ENCODE measurements at places on chromosomes 6 and 20.

GRCh38 chr6:97067045-97067444 lies 142.5 kb downstream of the KLHL32 start:
- no peak for DNase-seq

- DNase-seq, result no peak
Observed at GRCh38 chr6:383856-384255, 7.7 kb upstream of the IRF4 start.

- DNase-seq, result no peak
Observed at GRCh38 chr6:37302086-37302686, 44.2 kb upstream of the TMEM217 start.

GRCh38 chr6:57254055-57254717 lies 32.1 kb upstream of the RAB23 start:
- DNase-seq, result no peak

- DNase-seq, result no peak
Observed at GRCh38 chr6:52620055-52620905, 43.4 kb upstream of the TRAM2 start.

DNA sequence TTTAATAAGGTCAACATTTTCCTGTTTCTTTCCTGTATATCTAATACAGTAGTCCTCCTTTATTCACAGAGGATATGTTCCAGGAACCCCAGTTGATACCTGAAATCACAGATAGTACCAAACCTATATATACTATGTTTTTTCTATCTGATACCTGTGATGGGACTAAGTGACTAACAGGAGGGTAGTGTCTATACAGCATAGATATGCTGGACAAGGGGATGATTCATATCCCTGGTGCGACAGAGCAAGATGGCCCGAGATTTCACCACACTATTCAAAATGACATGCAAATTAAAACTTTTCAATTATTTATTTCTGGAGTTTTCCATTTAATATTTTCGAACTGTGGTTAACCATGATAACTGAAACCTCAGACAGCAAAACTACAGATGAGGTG lies 281.1 kb downstream of the LAMA2 start:
- DNase-seq, result no peak

DNA sequence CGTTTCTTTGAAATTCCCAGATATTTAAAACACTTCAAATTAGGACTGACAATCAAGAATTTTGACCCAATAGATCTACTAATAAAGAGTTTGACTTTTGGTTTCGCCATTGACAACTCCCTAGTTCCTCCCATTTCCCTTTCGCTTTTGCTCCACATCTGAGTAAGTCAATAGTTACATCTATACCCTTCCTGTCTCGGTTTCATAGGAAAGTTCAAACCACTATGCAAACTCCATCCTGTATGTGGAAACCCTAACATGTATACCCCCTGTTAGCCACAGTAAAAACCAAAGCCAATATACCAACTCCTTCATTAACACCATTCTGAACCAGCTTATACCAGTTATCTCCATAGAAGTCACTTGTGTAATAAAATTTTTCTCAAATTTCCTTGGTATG lies 311.1 kb downstream of the MMUT start:
- DNase-seq, result no peak

DNA sequence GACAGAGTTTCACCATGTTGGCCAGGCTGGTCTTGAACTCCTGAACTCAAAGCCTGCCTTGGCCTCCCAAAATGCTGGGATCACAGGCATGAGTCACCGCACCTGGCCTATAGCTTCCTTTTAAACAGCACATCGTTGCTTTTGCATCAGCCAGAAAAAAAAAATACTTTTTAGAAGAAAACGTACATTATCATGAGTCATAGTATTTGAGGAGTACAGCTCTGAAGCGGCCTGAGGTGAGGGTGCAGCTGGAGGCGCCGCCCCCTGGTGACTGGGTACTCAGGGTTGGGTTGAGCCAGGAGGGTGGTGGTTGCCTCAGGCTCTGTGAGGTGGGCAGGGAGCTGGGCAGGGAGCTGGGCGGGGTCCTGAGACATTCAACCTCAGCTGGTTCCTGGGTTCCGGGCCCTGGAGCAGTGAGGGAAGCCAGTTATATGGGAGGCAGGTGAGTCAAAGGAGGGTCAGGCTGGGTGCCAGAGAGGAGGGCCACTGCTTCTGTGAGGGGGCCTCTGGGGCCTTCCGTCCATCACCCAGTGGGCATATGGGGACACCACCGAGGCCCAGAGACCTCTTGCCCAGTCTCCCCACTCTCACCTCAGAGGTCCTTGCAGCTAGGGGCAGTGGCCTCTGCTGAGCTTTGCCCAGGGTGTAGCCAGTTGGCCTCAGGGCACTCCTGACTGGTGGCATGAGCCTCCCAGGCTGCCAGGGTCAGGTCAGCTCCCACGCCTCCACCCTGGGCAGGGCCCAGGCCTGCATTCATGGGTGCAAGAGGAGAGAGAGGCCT lies 11.7 kb upstream of the ID1 start:
- no peak for DNase-seq

- no peak for DNase-seq
Observed at GRCh38 chr6:9398767-9399373, 963.5 kb upstream of the SLC35B3 start.

- peak; percentile 68 for DNase-seq
Observed at GRCh38 chr20:354298-354977, 7.5 kb downstream of the NRSN2 start.

DNA sequence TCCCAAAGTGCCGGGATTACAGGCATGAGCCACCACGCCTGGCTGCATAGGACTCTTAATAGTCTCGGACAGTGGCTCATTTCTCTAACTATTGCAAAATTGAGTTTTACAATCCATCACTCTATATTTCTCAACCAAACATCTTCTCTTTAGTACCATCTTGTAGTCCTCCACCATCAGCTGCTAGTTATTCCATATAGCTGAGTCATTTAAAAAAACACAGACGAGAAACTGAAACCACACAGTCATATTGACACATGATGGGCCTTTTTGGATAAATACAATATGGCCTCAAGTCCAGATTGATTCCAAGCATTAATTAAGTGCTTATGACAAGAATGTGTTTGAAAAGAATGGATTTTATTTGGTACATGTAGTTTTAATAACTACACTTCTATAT lies 599.1 kb downstream of the MEI4 start:
- no peak for DNase-seq

DNA sequence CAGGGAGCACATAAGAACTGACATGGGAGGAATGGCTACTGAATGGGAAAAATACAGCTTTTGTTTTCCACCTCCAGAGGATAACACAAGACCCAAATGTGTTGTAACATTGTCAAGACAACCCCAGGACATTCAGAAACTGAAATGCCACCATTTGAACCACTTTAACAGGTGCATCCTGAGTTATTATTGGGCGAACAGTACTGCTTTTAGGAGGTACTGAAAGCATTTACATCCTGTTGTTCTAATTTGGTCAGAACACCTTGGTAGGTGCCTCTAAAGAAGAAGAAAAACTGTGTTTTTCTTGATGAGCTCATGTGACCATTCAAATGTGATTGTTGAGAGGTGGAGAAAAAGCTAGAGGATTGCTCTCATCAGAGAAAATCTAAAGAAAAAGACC lies 6.4 kb upstream of the TXNDC5 start:
- DNase-seq, result no peak

DNA sequence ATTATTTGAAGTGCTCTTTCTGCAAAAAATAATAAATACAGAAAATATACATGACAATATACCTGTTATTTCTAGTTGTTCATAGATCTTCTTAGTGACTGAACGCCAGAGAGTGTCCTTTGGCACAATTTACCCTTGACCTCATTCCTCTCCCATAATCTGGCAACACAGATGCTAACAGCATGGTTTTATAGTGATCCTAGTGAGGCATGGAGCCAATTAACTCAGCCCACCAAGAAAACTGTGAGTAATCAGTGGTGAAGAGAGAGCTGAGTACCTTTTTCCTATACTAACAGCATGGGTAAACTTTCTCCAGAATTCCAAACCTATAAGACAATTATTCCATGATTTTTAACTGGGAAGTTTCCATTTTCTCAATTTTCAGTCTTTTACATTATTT lies 61.0 kb downstream of the VGLL2 start:
- no peak for DNase-seq

All from stimulated activated CD8-positive, alpha-beta memory T cell treated with anti-CD3 and anti-CD28 coated beads, Interleukin-4, amount 100 ng/mL, for 1 hour (primary cell).